HFFc6 (cell line): ENCODE measurements at places on chromosomes 13 and 19. TPM values are rescaled to one million over a fixed set of nuclear protein-coding genes. Genes with fewer than 3 reads are reported as not detected.

DNA sequence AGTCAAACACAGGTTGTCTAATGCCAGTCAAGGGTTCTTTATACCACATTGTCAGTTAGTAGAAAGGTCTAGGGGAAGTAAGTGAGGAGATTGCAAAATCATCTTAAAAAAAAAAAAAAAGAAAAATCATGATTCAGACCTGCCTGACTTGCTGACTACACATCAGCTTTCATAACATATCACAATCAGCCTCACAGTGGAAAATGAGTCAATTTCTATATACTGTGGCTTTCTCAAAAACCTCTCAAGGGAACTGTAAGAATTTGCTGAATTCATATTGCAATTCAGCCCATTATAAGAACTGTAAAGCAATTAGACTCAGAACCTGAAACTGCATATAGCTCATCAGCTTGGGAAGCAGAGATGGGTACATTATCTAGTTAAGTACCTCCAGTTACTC lies 75.3 kb upstream of the GPC6 start:
- no peak overlapping the region for H3K4me3 ChIP-seq
- no peaks in the 10 kb centered on the region for H3K27me3 ChIP-seq
- H3K27ac ChIP-seq, result no peak overlapping the region
- H3K36me3 ChIP-seq, result no peaks in the 10 kb centered on the region

GRCh38 chr19:4971424-4971793 lies 2.5 kb downstream of the KDM4B start:
- no peak for DNase-seq
- peaks cover 68% of the 10 kb centered on the region for H3K4me1 ChIP-seq
- peaks cover 7% of the 10 kb centered on the region for H3K27me3 ChIP-seq
- peak overlapping the region; percentile 97 for H3K4me3 ChIP-seq
- H3K27ac ChIP-seq, result peak overlapping the region; percentile 60
- H3K36me3 ChIP-seq, result no peaks in the 10 kb centered on the region; the same call in 1 of the 2 replicates

MYO9B gene
- 73.7 to 86.0 TPM (median 83.4 TPM) in 3 replicates for total RNA-seq

CAMSAP3 gene
- total RNA-seq, result not detected in 3 replicates

LINGO3 gene
- not detected in 3 replicates for total RNA-seq

TLE6 gene
- total RNA-seq, result 1.1 to 3.2 TPM (median 1.5 TPM) in 3 replicates
